ENCODE measurements at places on chromosomes 6 and 20.
A peak's percentile ranks its signal among the peaks of the same experiment; 100 is the strongest.

- DNase-seq = no peak
These were observed 289.2 kb downstream of the OGFRL1 start for GRCh38 chr6:71577766-71578165.

GRCh38 chr6:136127873-136128272 lies 122.2 kb downstream of the MTFR2 start:
- no peak for DNase-seq

DNA sequence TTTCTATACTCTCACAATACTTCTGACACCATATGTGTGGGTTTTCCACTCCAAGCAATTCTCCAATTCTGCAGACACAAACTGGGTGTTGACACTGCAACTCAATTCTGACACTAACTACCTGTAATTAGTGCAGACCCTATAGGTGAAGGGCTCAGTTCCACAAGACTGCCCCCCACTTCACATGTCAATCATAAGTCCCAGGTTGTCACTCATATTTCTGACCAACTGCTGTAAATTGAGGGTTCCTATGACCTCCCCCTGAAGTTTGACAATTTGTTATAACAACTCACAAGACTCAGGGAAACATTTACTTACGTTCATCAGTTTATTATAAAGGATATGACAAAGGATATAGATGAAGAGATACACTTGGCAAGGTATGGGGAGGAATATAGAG lies 18.3 kb downstream of the GPX6 start:
- DNase-seq = no peak

DNA sequence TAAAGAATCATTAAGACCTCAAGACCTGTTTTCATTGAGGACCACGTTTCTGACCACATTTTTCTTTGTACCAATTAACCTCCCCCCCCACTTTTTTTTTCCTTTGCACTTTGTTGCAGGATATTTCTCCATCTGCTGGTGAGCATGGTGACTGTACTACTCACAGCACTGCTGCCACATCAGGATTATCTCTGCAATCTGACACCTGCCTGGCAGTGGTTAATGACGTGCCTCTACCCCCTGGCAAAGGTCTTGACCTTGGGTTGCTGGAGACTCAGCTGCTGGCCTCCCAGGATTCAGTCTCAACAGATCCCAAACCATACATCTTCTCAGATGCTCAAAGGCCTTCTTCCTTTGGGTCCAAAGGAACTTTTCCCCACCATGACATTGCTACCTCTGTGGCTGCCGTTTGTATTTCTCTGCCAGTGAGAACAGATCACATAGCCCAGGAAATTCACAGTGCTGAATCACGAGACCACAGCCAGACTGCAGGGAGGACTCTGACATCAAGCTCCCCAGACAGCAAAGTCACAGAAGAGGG lies 46.6 kb upstream of the EDN3 start:
- DNase-seq = peak; percentile 82

DNA sequence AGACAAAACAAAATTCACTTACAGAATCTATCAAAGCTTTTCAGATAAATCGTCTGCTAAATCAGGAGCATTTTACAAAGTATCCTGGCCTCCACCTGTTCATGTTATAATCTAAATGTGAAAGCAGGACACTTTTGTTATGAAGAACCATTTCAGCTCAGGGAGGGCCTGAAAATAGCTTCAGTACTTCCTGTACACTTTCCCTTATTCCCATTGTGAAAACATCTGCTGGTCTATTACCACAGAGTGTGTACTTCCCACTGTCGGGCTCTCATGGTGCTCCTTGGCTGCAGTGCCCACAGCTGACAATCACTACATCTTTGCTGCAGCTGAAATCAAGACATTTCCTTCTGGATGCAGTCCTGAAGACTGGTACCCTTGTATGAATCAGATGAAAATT lies 128.1 kb downstream of the OPRM1 start:
- no peak for DNase-seq

DNA sequence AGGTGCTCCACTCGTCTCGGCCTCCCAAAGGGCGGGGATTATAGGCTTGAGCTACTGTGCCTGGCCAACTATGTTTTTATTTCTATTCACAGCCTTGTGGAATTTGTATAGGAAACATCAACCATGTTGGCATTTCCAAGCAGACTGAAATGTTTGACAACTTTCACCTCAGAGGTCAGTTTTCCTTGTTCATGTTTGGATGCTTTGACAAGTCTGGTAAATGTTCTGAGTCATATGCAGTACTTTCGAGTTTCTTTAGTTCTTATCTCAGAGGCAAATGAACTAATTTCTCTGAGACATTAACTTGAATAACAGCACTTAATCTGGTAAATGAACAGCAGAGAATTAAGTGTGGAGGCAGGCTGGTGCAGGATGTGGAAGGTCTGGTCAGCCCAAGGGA lies 373.4 kb upstream of the SYNCRIP start:
- no peak for DNase-seq

DNA sequence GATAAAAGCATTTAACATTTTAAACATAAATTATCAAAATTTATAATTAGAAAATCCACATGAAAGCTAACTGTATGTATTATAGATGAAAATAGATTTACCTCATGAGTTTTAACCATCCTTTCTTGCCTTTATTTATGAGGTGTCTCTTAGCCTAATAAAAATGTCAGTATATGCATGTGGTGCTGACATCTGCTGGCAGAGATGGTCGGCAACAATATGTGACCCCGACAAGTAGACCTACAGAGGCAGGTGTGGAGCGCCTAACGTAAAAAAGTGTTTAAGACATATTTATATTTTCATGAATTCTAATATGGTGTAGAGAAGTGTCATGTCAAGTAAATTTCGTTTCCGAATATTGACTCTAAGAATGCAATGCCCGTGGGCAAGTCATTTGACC lies 149.0 kb upstream of the FUT9 start:
- DNase-seq = no peak

DNA sequence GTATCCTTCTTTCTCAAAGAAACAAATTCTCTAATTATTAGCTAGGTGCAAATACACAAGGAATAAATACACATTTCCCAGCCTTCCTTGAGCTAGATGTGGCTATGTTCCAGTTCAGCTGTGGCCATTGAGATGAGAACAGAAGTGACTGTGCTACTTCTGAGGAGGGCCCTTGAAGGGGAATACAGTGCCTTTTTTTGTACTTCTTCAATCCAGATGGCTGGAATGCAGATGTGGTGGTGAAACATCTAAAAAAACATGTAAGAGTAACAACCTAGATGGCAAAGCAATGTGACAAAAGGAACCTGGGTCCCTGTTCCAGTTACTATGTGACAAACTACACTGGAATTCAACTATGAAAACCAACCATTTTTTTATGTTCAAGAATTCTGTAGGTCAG lies 115.4 kb upstream of the DST start:
- no peak for DNase-seq

Data from KG1 (cell line).